ENCODE measurements at places on chromosomes 6 and 20. TPM values are rescaled to one million over a fixed set of nuclear protein-coding genes. Genes with fewer than 3 reads are reported as not detected.

DNA sequence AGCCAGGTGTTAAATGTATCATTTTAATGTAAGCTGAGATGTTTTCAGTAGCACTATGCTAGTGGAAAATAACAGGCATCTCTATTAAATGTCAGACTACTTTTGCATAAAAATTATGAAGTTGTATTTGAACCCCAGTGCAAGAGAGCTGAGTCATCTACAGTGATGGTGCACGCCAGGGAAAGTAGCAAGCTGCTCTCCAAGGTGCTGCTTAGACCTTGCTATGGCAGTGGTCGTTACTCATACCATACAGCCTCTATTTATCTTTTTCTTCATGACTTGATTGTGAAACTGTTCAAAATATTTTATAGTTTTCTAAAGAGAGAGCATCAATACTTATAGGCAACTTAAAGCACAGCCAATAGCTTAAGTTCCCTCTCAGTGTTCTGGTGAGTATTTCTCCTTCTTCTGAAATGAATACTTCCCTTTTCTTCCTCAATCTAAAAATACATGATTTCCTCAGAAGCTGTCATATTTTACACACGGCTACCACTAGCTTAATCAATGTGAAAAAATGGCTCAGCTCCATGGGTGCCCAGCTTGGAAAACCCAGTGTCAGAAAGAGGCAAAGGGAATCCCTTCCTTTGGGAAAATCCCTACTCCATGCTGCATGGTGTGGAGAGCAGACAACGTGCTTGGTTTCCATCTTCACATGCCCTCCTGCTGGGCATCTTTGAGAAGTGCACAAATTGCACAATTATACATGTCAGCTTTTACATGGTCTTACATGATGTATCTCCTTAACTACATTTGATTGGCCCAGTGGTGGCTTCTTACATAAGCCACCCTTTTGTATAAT lies 105.6 kb downstream of the ELOVL4 start:
- no peak for DNase-seq

DNA sequence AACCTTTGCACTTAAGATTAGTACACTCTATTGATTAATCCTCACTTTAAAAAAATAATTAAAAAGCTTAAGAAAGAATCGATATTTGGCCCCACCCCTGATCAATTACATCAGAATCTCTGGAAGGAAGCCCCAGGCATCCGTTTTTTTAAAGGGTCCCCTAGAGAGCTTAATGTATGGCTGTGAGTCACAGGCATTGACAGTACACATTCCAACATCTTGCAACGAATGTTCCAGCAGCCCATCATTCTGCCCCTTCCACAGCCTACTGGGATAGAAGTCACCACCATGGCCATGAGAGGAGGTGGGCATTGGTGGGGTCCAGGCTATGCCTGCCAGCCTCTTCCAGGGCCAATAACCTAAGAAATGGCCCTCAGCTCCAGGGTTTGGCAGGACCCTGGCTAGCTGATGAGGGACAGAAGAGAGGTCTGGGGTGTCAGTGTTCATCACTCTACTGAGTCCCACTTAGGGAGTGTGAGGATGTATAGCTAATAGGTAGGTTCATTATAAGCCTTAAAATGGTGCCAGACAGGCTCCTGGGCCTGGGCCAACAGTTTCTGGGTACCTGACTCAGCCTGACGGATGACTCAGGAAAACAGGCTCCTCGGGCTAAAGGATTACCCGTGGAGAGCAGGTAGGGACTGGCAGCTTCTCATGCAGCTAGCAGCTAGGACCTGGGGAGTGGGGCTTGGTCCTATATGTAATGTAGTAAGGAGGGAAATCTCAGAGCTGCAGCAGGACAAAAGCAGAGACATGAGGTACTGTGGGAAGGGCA lies 40.4 kb downstream of the MDGA1 start:
- DNase-seq: no peak

Gene ADAM33
- total RNA-seq: 1.2 TPM

DNA sequence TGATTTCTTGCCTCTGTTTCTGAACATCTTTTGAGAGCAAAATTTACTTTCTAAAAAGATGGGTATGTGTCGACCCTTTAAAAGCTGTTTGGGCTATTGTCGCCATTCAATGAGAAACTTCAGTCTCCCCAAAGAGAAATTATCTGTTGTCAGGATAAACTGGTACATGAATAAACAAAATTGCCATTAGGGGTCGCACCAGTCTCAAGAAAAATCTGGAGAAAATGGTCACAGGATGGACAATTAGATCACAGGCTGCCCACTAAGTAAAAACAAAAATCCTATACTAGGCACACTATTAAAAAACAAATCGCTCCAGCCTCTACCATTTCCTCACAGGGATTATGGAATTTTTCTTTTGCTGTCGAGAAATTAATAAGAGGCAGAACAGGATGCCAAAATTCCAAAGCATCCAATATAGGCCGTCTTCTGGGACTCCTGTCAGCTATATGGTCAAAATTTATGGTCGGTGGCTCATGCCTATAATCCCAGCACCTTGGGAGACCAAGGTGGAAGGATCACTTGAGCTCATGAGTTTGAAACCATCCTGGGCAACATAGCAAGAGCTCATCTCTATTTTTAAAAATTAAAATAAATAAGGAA lies 5.5 kb upstream of the HLA-E start:
- no peak for DNase-seq

DNA sequence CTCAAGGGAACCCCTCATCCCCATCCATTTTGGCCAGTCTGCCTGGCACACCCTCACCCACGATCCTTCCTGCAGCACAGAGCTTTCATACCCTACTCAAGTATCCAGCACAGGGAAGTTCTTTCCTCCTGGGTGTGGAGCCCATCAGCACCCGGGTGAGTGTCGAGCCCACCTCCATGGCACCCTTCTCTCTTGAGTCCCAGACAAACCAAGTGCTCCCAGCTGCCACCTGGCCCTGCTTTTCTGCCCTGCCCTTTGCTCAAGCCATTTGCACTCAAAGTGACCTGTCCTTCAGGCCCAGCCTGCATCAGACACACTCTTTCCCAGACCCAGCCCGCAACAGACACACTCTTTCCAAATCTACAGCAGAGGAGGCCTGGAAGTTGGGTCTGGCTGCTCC lies 257.2 kb downstream of the DLL1 start:
- no peak for DNase-seq

GRCh38 chr6:21593927-21594415 lies 420 bp downstream of the SOX4 start:
- no peak for DNase-seq

DNA sequence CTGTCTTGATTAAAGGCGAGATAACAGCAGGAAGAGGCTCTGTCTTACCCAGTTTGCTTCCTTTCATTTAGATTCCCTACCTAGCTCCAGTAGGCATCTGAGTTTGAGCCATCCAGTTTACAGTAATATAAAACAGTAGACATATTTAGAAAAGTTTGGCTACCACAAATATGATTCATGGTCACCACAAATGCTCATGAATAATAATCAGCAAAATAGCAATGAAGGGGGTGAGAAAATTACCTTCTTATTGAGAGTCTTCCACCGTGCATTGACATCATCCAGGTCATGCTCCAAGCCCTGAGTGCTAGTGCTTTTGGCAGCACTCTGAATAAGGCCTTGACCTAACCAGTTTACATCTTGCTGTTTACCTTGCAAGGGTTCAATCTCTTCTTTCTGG lies 106.2 kb downstream of the DST start:
- no peak for DNase-seq

Gene TSPO2
- 0.25 TPM for total RNA-seq

DNA sequence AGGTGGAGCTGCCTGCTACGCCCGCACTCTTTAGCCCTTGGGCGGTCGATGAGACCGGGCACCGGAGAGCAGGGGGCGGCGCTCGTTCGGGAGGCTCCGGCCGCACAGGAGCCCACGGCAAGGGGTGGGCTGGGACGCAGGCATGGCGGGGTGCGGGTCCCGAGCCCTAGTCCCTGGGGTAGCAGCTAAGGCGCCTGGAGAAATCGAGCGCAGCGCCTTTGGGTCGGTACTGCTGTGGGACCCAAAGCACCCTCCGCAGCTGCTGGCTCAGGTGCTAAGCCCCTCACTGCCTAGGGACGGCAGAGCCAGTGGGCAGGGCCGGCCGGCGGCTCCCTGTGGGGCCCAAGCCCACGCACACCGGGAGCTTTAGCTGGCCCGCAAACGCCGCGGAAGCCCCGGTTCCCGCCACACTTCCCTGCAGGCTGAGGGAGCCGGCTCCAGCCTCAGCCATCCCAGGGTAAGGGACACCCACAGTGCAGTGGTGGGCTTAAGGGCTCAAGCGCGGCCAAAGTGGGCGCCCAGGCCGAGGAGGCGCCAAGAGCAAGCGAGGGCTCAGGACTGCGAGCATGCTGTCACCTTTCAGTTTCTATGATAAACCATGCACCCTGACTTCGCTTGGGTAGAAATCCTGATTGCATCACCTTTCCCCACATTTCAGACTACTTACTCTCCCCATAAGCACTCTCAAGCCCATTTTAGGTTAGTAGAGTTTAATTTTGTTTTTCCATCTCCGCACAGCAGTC lies 52.0 kb downstream of the MYLIP start:
- no peak for DNase-seq

DNA sequence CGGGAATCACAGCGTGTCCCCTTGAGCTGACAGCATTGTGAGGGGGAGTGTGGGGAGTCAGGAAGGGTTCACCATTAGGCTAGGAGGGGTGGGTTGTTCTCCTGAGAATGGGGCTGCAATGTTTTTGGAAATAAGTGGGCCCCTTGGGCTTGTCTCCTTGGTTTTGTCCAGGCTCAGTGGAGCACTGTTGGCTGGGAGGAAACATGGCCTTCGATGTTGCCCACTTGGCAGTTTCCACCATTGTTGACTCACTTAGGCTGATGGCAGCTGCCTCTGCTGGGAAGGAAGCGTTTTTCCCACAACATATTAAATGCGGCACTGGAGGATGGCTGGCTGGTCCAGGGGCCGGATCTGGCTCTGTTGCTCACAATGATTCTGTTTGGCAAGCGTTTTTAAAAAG lies 512.1 kb downstream of the QKI start:
- no peak for DNase-seq

Gene HTR1B
- not detected for total RNA-seq

Gene SLC13A3
- total RNA-seq: 1.5 TPM
